ENCODE measurements at places on chromosomes 1 and 21.

- DNase-seq: no peak
These were observed 1.7 kb upstream of the ECE1 start for GRCh38 chr1:21291964-21292363.

DNA sequence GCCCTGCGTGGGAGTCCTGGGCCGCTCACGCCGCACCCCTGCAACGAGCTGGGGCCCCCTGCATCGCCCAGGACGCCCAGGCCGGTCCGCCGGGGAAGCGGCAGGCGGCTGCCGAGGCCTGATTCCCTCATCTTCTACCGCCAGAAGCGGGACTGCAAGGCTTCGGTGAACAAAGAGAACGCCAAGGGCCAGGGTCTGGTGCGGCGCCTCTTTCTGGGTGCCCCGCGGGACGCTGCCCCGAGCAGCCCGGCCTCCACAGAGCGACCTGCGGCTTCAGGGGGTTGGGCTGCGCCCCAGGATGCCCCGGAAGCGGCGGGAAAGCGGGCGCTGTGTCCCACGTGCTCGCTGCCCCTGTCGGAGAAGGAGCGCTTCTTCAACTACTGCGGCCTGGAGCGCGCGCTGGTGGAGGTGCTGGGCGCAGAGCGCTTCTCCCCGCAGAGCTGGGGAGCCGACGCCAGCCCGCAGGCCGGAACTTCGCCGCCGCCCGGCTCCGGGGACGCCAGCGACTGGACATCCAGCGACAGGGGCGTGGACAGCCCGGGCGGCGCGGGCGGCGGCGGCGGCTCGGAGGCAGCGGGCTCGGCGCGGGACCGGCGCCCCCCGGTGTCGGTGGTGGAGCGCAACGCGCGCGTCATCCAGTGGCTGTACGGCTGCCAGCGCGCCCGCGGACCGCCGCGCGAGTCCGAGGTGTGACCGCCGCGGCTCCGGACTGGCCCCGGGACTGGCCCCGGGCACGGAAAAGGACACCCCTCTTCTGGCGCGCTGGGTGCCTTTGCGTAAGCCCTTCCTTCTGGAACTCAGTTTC lies 2.7 kb downstream of the FAM110D start:
- no peak for DNase-seq

DNA sequence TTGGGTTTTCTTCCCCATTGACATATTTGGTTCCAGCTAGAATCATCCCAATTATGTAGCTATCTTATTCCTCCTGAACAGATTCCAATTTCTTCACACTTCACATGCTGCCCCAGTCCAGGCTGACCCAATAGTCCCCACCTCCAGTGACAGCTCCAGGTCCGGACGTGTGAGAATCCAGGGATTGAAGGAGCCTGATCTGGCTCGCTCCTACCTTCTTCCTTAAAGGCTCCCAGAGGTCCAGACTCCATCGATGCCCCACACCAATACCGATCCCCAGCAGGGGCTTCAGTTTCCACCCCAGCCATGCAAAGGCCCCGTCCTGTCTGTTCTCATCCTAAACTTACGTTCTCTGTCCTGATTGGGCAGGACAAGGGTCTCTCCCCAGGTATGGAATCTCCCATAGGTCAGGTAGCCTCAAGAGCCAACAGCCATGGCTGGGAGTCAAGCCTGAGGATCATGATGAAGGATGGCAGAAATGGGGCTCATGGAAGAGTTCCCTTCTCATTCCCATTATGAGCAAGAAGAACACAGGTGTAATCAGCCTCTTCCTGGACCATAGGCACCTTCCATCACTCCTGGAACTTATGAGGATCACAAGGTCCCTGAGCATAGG lies 20.4 kb upstream of the SLAMF9 start:
- DNase-seq: no peak

DNA sequence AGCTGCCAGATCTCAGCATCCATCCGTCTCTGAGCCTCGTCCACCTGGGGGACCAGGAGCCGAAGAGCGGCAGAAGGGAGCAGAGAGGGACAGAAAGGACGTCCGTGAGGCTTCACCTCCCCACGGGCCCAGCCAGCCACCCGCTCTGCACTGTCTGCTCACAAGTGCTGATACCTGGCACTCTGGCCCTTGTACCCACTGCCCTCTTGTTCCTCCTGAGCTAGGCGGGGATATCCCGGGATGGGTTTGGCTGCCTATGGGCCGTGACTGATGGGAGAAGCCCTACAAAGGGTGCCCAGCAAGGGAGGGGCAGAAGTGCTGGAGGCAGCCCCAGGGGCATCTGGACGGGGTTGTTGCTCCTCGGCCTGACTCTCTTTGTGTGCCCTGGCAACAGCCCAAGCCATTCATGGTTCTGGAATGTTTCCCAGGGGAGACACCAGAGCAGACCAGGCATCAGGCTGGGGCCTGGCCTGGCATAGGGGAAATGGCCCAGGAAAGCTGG lies 57.6 kb downstream of the LDLRAD2 start:
- DNase-seq: no peak

GRCh38 chr1:181601186-181601950 lies 118.1 kb downstream of the CACNA1E start:
- no peak for DNase-seq

Data from activated CD8-positive, alpha-beta memory T cell treated with anti-CD3 and anti-CD28 coated beads for 48 hours (primary cell).